ENCODE measurements at places on chromosomes 7 and 10.

DNA sequence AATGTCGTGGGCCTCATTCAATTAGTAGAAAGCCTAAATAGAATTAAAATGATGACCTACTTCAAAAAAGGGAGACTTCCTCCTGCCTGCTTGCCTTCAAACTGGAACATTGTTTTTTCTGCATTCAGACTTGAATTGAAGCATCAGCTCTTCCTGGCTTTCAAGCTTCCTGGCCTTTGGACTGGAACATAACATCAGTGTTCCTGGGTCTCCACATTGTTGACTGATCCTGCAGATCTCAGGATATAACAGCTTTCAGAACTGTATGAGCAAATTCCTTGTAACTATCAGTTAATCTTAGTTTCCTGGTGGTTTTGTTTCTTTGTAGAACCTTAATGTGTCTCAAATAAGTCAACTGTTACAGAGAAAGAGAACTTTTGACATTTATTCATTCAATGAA lies 18.6 kb downstream of the MAGI2 start:
- no peak for DNase-seq

GRCh38 chr7:131100357-131101054 lies 227.2 kb upstream of the MKLN1 start:
- peak; percentile 80 for DNase-seq

DNA sequence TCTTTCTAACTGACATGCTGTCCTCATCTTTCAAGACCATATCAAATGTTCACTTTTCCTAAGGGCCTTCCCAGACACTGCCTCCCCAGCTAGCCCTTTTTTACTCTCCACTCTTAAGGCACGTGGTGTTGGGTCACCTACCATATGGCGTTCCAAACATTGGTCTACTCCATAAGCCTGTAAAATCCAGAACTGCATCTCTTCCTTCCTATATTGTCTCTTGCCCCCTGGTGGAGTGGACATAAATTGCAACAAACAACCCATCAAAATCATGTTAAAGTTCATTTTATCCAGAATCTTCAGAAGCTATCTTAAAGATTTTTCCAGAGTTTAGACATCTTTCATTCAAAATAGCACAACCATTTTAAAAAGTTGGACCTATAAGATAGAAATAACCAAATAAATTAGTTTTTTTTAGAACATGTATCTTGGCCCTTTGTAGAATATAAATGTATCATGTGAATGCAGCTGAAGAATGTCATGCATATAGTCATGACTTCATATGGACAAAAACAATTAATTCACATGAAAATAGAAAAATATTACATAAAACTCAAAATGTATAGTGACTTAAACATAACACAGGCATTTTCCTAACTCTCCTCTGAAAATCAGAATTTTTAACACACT lies 180.6 kb upstream of the CHRM2 start:
- DNase-seq = no peak

DNA sequence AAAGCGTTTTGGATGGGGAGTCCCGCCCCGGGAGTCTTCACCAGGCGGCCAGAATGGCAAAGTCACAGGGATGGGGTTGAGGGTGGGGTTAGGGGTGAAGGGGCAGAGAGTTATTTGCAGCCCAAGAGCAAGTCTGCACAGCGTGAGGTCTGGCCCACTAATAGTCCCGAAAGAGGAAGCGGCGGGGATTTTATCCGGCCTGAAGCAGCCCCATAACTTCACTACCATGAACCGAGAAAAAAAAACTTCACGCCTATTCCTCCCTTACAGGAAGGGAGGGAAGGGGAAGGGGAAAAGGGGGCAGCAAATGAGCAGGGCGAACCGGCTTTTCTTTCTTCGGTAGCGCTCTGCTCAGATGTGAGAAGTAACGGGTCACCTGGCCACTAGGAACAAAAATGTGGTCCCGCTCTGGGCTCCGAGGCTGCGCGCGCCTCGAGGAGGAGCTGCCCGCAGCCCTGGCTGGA lies 712 bp downstream of the ITPRIP start:
- peak; percentile 45 for DNase-seq

DNA sequence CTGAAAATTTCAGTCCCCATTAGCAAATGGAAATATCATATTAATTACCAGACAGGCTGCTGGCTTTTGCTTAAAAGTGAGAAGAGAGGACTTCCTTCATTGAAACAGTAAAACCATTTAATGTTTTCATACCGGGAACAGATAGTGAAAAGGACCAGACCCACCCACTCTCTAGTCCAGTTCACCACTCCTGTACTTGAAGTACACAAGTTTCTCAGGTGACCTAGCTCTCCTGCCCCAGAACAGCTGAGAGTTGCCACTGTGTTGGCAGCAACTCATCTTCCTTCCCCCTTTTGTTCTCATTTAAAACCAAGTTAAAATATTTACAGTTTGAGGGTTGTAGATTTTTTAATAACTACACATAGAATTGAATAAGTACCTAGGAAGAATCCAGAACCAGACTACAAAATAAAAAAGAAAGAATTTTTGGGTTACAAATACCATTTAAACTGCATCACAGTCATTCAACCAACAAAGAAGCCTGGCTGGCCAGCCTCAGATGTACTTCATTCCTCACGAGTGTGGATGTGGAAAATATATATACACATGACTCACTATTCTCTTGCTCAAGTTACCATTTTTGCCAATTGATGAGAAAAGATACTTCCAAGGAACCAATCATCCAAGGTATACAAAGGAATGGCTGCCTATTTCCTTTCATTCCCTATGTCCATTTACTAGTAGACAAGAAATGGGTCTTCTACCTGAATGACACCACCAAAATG lies 68.1 kb downstream of the VPS41 start:
- DNase-seq = no peak

DNA sequence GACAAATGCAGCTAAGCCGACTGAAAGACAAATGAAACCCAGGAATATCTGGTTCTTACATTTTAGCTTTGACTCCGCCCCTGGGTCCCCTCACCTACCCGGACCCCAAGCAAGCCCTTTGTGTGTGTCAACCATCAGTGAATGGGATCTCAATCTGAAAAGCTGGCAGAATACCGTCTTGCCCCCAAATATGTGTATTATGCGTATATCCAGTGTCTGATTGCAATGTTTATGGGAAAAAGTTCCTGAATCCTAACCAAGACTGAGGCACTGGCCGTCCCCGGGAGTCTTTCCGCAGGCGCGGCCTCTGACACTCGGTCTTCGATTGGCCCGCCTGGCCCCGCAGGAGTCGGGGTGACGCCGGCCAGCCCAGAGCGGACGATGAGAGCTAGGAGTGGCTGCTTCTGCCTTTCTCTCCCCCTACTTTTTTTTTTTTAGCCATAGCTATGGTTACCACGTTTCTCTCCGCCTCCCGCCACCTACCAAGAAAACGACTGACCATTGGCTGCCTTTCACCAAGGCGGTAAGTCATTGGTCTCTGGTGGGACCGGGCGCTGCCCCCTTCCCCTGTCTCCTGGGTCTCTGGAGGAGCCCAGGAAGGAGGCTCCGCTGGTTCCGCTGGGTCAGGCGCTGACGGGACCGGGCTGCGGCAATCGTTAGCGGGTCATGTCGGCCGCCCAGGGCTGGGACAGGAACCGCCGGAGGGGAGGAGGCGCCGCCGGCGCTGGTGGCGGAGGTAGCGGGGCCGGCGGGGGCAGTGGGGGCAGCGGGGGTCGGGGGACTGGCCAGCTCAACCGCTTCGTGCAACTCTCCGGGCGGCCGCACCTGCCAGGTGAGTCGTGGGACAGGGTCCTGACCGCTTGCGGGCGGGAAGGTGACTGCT lies at the start of gene KLHDC10:
TSS of gene KLHDC10 (plus strand) at position 557 of the 883 bp plus-strand sequence. CDS start at position 667, 110 bp downstream.
- DNase-seq = peak; percentile 98

DNA sequence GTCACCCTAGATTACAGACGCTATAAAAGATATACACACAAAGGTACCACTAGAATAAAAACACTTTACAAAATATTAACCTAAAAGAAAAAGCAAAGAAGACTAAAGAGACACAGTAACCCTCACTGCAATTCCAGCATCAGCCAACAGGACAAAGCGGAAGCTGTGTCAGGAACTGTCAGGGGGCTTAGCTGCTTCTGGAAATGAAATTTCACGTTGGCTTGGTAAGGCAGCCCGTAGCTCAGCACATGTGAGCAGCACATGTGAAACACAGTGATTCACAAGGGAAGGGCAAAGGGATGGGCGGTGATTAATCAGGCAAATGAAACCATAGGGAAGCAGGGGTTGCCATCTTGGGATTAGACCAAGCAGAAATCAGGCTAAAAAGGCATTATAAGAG lies 195.4 kb downstream of the MGMT start:
- DNase-seq = no peak

DNA sequence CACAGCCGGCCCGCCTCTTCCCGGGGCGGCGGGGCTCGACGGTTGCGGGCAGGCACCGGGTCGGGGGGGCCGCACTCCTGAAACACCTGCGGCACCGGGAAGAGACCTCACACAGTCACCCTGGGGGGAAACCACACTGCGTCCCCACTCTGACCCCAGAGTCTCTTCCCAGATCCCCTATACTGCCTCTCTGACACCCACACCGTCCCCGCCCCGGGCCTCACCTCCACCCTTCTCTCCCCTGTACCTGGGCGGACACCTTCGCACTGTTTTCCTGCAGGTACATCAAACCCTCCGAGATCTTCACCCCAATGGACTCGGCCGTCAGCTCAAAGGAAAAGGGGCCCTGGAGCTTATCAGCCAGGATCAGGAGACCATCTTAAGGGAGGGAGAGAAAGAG lies 3.4 kb upstream of the GAL3ST4 start:
- DNase-seq = no peak

- no peak for DNase-seq
Observed at GRCh38 chr10:86500846-86501245, 20.7 kb downstream of the WAPL start.

DNA sequence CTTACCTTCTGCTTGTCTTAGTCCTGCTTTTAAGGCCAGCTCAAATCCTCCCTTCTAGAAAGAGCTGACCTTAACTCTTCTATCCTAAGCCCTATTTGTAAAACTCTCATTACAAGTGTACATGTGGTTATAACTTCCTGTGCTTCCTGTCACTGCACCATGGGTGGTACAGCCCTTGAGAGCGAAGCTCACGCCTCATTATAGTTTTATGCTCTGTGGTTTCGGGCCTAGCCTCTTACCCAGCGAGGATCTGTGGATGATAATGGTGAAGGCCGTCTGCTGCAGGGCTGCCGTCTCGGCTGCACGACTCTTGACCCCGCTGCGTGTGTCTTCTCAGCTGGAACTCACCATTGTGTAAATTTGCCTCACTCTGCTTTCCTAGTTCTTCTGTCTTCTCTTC lies 74.6 kb downstream of the CUL1 start:
- peak; percentile 57 for DNase-seq

- peak; percentile 35 for DNase-seq
Observed at GRCh38 chr7:131104596-131105293, 222.9 kb upstream of the MKLN1 start.

GRCh38 chr7:31772211-31772610 lies 85.2 kb downstream of the PPP1R17 start:
- no peak for DNase-seq

DNA sequence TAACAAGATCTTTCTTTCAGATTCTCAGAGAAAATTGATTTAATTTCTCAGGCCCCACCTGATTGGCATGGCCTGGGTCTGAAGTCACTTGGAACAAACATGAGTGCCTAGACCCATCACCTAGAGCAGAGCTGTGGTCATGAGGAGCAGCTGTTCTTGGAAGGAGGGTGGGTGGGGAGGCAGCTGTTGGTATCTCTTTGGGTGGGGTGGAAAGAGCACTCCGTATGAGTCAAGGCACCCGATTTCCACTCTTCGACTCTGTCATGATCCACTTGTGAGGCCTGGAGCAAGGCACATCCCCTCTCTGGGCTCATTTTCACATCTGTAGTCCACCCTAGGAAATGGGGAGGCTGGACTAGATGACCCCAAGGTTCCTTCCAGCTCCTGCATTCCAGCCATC lies 156.7 kb downstream of the C10orf105 start:
- no peak for DNase-seq

- no peak for DNase-seq
Observed at GRCh38 chr7:139505563-139505962, 17.9 kb upstream of the CLEC2L start.

- no peak for DNase-seq
Observed at GRCh38 chr7:52273685-52274610, 761.5 kb upstream of the POM121L12 start.

DNA sequence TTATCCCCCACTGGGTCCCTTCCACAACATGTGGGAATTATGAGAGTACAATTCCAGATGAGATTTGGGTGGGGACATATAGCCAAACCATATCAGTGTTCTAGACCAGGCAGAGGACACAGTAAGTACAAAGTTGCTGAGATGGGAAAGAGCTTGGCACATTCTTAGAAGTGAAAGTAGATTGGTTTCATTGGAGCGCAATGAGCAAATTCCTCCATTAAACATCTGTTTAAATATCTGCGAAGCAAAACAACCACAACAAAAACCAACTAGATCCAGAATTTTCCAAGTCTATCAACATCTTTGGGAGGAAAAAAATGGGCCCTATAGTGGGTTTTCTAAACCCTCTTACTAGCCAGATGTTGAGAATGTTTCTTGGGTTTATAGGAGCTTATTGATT lies 80.0 kb upstream of the STEAP1B start:
- no peak for DNase-seq

GRCh38 chr10:29322918-29323317 lies 34.0 kb downstream of the LYZL1 start:
- no peak for DNase-seq

- DNase-seq = no peak
Observed at GRCh38 chr7:151790830-151791620, 85.9 kb downstream of the PRKAG2 start.

DNA sequence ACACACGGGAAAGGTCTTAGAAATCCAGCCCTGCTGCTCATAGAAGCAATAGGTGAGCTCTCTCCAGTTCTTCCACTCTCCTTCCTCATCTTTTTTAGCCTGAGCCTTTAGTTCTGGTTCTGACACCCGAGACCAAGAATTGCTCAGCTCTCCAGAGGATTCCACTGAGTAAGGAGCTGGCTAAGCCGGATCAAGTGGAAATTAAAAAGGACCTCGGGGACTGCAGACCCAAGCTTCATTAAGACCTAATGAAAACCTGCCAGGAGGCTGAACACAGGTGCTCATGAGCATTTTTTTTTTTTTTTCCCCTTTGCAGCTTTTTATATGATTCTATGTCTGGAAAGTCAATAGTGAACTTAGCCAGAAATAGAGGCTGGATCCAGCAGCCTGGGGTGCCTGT lies 1176.0 kb upstream of the AUTS2 start:
- no peak for DNase-seq

GRCh38 chr7:2012981-2013380 lies 219.8 kb downstream of the MAD1L1 start:
- no peak for DNase-seq

DNA sequence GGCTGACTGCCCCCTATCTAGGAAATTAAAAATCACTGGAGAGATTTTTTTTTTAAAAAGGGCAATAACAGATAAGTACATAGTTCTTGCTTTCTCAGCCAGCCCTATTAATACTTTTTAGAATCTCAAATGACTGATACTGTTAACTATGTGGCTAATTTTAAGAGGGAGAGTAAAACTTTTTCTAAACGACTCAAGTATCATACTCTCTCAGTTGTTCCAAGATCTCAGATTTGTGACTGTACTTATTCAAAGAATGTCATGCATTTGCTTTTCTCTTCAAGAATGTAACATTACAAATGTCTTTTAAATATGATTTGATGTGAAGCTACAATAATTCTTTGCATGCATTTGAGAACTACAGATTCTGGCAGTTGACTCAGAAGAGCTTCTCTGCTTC lies 55.4 kb upstream of the RAB11FIP2 start:
- DNase-seq = no peak

- no peak for DNase-seq
Observed at GRCh38 chr10:35391153-35391953, 55.0 kb downstream of the CCNY start.

Data from CD4-positive, alpha-beta T cell treated with Interleukin-21 for 1 hour (primary cell).